ENCODE measurements at places on chromosomes 2 and 18. TPM values are rescaled to one million over a fixed set of nuclear protein-coding genes. Genes with fewer than 3 reads are reported as not detected.

GRCh38 chr2:65576861-65577601 lies 144.6 kb upstream of the SPRED2 start:
- no peak overlapping the region for H3K4me3 ChIP-seq
- DNase-seq = no peak
- no peaks in the 10 kb centered on the region for H3K4me1 ChIP-seq

- H3K27me3 ChIP-seq = no peaks in the 10 kb centered on the region
- H3K36me3 ChIP-seq = no peaks in the 10 kb centered on the region
- H3K4me3 ChIP-seq = no peak overlapping the region
- DNase-seq = no peak
- no peaks in the 10 kb centered on the region for H3K4me1 ChIP-seq
Measured at GRCh38 chr2:16038621-16039020, 98.3 kb downstream of the MYCN start.

- no peak for DNase-seq
- no peak overlapping the region for H3K4me3 ChIP-seq
- no peaks in the 10 kb centered on the region for H3K27me3 ChIP-seq
- no peak overlapping the region for H3K27ac ChIP-seq
- peaks cover 15% of the 10 kb centered on the region for H3K4me1 ChIP-seq
- no peaks in the 10 kb centered on the region for H3K36me3 ChIP-seq
Measured at GRCh38 chr18:32298171-32298667, 108.4 kb downstream of the MEP1B start.

DNA sequence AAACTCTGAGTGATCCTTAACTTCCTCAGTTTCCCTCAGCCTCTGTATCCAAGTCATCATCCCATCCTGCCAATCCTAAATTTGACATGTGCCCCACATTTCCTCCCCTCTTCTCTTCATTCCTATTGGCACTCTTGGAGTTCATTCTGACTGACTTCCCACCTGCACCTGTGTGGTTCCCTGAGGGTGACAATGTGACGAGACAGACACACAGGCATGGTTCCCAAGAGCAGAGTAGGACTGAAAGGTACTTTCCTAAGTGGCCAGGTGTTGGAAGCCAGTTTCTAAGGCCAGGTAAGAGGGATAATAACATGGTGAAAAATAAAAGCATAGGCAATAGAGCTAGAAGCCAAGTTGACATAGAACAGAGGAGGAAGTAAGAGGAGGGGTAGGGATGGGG lies 24.2 kb upstream of the REG3G start:
- H3K27me3 ChIP-seq = no peaks in the 10 kb centered on the region
- H3K4me3 ChIP-seq = no peak overlapping the region
- DNase-seq = no peak

DNA sequence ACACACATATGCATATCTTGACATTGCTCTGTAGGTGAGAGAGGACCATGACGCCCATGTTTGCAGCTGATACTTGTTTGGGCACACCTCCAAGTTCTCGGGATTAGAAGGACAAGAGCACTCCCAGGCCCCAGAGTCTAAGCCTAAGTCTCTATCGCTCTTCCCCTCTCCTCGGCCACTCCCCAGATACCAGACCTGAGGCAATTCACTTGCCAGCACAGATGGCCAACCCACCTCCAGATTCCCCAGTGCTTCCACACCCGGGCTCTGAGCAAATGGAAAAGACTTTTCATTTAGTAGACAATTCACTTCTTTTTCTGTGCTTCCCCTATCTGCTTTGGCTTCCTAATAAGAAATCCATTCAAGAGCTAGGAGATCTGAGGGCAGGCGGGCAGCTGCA lies 32.9 kb downstream of the EHD3 start:
- H3K4me3 ChIP-seq = no peak overlapping the region
- H3K27me3 ChIP-seq = no peaks in the 10 kb centered on the region
- H3K4me1 ChIP-seq = no peaks in the 10 kb centered on the region
- H3K36me3 ChIP-seq = no peaks in the 10 kb centered on the region
- DNase-seq = no peak

GRCh38 chr2:2321200-2321540 lies 9.9 kb downstream of the MYT1L start:
- H3K36me3 ChIP-seq = no peaks in the 10 kb centered on the region
- H3K4me1 ChIP-seq = no peaks in the 10 kb centered on the region
- no peak for DNase-seq
- peaks cover 1% of the 10 kb centered on the region for H3K27me3 ChIP-seq
- H3K4me3 ChIP-seq = no peak overlapping the region
- no peak overlapping the region for H3K27ac ChIP-seq

GRCh38 chr18:13463526-13464210 lies 245.1 kb downstream of the LDLRAD4 start:
- no peak overlapping the region for H3K27ac ChIP-seq
- H3K27me3 ChIP-seq = no peaks in the 10 kb centered on the region
- H3K36me3 ChIP-seq = no peaks in the 10 kb centered on the region
- no peak for DNase-seq

DNA sequence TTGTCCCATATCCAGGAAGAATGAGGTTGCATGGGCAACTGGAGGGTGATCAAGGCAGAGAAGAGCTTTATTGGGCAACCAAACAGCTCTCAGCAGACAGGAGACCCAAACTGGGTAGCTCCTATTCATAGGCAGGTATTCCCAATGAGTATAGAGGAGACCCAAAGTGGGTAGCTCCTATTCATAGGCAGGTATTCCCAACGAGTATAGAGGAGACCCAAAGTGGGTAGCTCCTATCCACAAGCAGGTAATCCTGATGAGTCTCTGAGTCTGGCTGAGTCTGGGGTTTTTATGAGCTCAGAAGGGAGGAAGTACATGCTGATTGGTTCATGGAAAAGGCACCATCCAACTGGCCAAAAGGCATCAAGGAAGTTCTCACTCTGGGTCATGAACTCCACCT lies 5.3 kb upstream of the GORASP2 start:
- H3K36me3 ChIP-seq = no peaks in the 10 kb centered on the region
- DNase-seq = no peak
- no peaks in the 10 kb centered on the region for H3K27me3 ChIP-seq
- H3K4me3 ChIP-seq = no peak overlapping the region
- H3K27ac ChIP-seq = no peak overlapping the region
- H3K4me1 ChIP-seq = peaks cover 3% of the 10 kb centered on the region

- H3K4me1 ChIP-seq = peaks cover 35% of the 10 kb centered on the region
- H3K27me3 ChIP-seq = no peaks in the 10 kb centered on the region
- no peak overlapping the region for H3K27ac ChIP-seq
- H3K4me3 ChIP-seq = peak overlapping the region; percentile 97
- H3K36me3 ChIP-seq = peaks cover 9% of the 10 kb centered on the region
- no peak for DNase-seq
Measured at GRCh38 chr2:210003359-210003758, 921 bp downstream of the RPE start.

GRCh38 chr18:48028081-48028480 lies 97.6 kb upstream of the SMAD2 start:
- no peak overlapping the region for H3K27ac ChIP-seq
- no peak for DNase-seq
- H3K4me1 ChIP-seq = peaks cover 4% of the 10 kb centered on the region
- H3K4me3 ChIP-seq = no peak overlapping the region
- H3K36me3 ChIP-seq = no peaks in the 10 kb centered on the region
- H3K27me3 ChIP-seq = no peaks in the 10 kb centered on the region

DNA sequence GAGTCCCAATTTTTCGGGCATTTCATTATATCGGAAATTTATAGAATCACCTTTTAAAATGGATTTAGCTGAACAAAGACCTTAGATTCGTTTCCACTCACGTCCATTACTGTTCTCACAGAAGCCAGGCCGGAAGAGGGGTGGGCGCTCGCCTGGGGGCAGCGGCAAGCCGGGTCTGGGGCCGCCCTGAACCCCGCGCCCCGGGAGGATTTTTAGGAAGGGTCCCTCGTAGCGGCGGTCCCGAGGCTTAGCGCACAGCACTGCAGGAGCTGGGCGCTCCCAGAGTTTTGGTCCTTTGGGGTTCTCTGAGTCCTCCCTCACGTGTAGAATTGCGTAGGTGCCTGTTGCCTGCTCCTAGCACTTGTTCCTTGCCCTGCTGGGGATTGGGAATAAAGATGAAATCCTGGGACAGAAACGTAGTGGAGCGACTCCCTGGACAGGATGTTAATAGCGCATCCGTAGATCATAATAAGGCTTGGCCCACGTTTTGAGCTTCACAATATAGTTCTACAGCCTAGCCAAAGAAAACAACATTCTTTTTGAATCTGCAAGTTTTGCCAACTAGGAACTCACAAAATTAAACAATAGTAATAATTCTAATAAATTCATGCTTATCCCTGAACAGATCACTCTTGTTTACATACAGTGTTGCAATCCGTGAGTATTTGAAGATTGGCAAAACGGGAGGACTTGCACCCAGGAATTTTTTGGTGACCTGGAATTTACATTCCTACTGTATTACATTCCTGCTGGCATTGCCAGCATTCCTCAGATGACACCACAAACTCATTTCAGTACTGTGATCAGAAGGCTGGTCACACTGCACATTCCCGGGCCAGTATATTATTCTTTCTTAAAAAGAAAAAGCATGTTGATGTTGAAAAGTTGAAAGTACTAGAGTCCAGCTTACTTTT lies 875 bp downstream of the C18orf63 start:
- no peak overlapping the region for H3K4me3 ChIP-seq
- H3K4me1 ChIP-seq = no peaks in the 10 kb centered on the region
- H3K27me3 ChIP-seq = peaks cover 4% of the 10 kb centered on the region
- no peak for DNase-seq
- H3K36me3 ChIP-seq = no peaks in the 10 kb centered on the region

- no peak overlapping the region for H3K4me3 ChIP-seq
- H3K27ac ChIP-seq = no peak overlapping the region
- H3K4me1 ChIP-seq = no peaks in the 10 kb centered on the region
- no peaks in the 10 kb centered on the region for H3K27me3 ChIP-seq
- DNase-seq = no peak
Measured at GRCh38 chr2:150280231-150280630, 207.2 kb downstream of the RND3 start.

- peak; percentile 36 for DNase-seq
- H3K27me3 ChIP-seq = no peaks in the 10 kb centered on the region
- H3K27ac ChIP-seq = no peak overlapping the region
- H3K36me3 ChIP-seq = peaks cover 5% of the 10 kb centered on the region
Measured at GRCh38 chr18:79200546-79201268, 131.5 kb downstream of the ATP9B start.

DNA sequence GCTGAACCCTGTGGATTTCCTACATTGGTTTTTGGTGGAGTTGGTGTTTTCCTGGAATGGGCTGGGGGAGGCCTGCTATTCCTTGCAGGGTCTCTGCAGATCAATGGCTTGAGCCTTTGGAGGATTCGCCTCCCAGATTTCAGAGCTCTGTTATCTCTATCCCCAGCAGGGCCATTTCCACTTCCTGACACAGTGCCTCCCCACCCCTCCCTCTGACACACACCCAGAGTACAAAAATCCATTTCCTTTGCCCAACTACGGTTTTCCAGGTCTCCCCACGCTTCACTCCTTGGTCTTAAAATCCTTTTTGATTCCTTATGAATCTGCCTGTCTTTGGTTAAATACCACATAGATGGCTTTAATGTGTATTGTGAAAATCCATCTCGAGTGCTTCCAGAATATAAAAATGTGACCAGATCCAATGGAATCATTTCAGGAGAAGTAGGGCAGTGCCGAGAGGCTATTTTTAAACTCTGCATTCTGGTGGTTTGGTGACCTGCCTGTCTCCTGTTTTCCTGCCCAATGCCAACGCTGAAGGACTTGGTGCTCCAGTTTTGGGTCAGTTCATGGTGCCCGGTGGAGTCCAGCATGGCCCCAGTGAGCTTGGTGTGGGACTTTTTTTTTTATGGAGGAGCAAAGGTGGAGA lies 60.9 kb downstream of the ARL4C start:
- no peaks in the 10 kb centered on the region for H3K4me1 ChIP-seq
- no peak overlapping the region for H3K27ac ChIP-seq
- no peaks in the 10 kb centered on the region for H3K36me3 ChIP-seq

- H3K36me3 ChIP-seq = no peaks in the 10 kb centered on the region
- DNase-seq = no peak
- no peak overlapping the region for H3K27ac ChIP-seq
- no peaks in the 10 kb centered on the region for H3K27me3 ChIP-seq
- no peak overlapping the region for H3K4me3 ChIP-seq
Measured at GRCh38 chr2:240890691-240891090, 5.3 kb downstream of the MAB21L4 start.

DNA sequence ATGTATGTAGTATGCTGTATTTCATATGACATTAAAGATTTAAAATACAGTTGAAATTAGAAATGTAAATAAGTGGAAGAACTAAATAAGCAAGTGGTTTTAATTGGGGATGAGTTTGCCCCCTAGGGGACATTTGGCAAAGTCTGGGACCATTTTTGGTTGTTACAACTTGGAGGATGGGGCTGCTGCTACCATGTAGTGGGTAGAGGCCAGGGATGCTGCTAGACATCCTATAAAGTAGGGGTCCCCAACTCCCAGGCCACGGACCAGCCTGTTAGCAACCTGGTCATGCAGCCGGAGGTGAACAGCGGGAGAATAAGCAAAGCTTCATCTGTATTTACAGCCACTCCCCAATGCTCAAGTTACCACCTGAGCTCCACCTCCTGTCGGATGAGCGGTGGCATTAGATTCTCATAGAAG lies 27.9 kb upstream of the ASNSD1 start:
- DNase-seq = no peak
- no peaks in the 10 kb centered on the region for H3K4me1 ChIP-seq
- no peaks in the 10 kb centered on the region for H3K36me3 ChIP-seq
- no peak overlapping the region for H3K4me3 ChIP-seq

DNA sequence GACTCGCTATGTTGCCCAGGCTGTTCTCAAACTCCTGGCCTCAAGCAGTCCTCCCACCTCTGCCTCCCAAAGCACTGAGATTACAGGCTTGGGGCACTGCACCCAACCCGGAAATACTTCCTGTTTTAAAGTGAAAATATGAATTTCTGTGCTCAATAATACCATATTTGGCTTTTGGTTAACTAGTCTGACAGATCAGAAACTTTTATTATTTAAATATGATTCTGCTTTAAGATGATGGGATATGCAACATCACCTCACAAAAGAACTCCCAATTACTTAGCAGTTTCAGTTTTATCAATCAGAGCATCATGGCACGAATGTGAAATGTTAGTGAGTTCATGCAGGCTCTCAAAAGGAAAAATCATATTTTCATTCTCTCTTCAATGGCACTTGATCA lies 120.6 kb downstream of the PTRHD1 start:
- H3K4me3 ChIP-seq = no peak overlapping the region
- peaks cover 37% of the 10 kb centered on the region for H3K36me3 ChIP-seq
- no peaks in the 10 kb centered on the region for H3K27me3 ChIP-seq
- no peak for DNase-seq
- H3K4me1 ChIP-seq = peaks cover 7% of the 10 kb centered on the region

- DNase-seq = no peak
- H3K4me3 ChIP-seq = no peak overlapping the region
- H3K4me1 ChIP-seq = no peaks in the 10 kb centered on the region
Measured at GRCh38 chr2:133952896-133953295, 301.0 kb upstream of the MGAT5 start.

GRCh38 chr2:37350034-37350433 lies 5.6 kb downstream of the QPCT start:
- no peaks in the 10 kb centered on the region for H3K36me3 ChIP-seq
- H3K27me3 ChIP-seq = no peaks in the 10 kb centered on the region
- H3K4me1 ChIP-seq = peaks cover 4% of the 10 kb centered on the region
- no peak overlapping the region for H3K27ac ChIP-seq
- no peak overlapping the region for H3K4me3 ChIP-seq

PCARE gene
- 0.09 TPM for polyA plus RNA-seq

DPP10 gene
- polyA plus RNA-seq = 0.11 TPM

EML6 gene
- 9.3 TPM for polyA plus RNA-seq

TEX261 gene
- polyA plus RNA-seq = 70.5 TPM

CABYR gene
- polyA plus RNA-seq = not detected

DAW1 gene
- polyA plus RNA-seq = not detected

SGPP2 gene
- 0.10 TPM for polyA plus RNA-seq

ELOA2 gene
- 0.07 TPM for polyA plus RNA-seq

SKOR2 gene
- polyA plus RNA-seq = not detected

REG3A gene
- not detected for polyA plus RNA-seq

UGT1A5 gene
- not detected for polyA plus RNA-seq

DES gene
- polyA plus RNA-seq = 13,727 TPM

ALPG gene
- polyA plus RNA-seq = not detected

IL37 gene
- not detected for polyA plus RNA-seq

GKN1 gene
- polyA plus RNA-seq = 0.21 TPM
